ENCODE measurements at places on chromosomes 7 and 10.

DNA sequence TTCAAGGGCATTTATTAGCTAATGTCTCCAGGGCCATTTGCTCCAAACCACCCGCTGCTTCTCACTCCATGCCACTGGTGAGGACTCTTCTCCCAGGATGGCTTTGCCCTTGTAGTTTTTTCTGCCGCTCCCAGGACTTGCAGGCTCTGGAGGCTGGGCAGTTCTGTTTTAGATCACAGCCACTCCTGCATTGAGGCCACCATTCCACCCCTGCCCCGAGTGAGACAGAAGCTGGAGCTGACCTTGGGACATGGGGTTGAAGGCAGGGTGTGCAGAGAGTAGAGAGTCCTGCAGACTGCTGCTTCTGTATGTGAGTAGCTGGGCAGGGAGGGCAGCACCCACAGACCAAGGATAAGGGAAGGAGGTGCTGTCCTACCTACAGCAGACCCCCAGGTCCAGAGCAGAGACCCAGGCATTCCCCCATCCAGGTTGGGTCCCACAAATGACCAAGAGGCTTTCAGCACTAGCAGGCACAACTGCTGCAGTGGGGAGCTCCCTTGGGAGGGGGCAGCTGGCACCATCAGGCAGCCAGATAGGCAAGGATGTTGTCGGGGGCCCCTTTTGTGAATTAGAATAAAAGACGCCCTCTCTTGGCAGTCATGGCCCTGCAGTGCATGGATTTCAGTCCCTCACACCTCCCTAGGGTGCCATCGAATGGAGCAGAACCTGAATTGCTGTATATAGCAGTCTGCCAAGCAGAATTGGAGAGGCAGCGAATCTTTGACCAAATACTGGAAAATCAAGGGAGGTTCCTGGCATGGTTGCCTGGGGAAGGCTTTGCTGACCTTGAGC lies 22.7 kb upstream of the ADCYAP1R1 start:
- DNase-seq, result no peak

DNA sequence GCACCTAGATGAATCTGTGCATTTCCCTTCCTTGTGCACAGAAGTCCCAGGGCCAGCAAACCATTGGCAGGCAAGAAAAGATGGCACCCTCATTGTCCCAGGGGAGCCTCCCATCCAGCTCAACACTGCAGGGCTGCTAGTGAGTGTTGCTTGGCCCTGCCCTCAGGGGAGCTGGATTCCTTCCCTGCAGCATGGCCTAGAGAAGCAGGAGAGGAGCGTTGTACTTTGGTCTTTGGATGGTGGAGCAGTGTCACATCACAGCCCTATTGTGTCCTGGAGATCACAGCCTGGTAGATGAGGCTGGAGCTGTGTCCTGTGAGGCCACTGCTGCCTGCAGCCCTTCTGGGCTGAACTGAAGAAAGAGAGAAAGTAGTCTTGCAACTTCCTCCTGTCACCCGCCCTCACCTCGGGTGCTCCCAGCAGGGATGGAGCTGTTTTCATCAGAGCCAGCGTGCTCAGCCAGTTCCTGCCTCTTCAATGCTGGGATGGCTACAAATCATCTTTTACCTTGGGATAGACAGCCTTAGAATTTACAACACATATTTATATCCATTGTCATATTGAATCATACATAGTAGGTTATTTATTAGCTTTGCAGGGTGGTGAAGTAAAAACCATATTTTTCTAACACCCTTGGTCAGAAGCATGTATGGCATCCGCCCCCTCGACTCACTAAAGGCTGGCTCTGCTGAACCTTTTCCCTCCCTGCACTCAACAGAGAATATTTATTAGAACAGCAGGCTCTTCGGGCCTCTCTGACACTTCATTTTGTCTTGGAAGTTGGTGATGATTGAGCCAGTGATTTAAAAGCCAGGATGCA lies 43.1 kb upstream of the FAM180A start:
- DNase-seq, result no peak

DNA sequence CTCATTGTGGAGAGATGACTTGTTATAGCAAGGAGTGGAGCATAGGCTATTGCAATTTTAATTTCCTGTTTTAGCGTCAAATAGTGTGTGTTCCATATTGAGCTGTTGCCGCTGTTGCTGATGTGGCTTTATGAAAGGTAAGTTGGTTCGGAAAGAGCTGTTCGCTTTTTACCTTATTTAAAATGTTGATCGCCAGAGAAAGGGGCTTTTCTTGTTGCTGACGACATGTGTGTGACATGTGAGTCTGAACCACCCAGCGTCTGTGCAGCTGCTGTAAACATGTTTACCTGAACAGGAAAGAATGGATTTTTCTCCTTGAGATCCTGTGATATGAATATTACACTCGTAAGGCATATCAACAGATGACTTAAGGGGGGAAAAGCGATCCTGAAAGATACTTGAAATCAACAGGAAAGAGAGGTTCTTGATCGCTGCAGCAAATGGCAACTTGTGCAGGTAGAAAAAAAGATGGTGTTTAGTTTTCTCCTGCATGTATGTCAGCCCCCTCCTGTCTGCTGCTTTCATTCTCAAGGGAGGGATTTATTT lies 2.5 kb downstream of the ZEB1 start:
- no peak for DNase-seq

- no peak for DNase-seq
Measured at GRCh38 chr7:73966941-73967831, 60.8 kb upstream of the ELN start.

DNA sequence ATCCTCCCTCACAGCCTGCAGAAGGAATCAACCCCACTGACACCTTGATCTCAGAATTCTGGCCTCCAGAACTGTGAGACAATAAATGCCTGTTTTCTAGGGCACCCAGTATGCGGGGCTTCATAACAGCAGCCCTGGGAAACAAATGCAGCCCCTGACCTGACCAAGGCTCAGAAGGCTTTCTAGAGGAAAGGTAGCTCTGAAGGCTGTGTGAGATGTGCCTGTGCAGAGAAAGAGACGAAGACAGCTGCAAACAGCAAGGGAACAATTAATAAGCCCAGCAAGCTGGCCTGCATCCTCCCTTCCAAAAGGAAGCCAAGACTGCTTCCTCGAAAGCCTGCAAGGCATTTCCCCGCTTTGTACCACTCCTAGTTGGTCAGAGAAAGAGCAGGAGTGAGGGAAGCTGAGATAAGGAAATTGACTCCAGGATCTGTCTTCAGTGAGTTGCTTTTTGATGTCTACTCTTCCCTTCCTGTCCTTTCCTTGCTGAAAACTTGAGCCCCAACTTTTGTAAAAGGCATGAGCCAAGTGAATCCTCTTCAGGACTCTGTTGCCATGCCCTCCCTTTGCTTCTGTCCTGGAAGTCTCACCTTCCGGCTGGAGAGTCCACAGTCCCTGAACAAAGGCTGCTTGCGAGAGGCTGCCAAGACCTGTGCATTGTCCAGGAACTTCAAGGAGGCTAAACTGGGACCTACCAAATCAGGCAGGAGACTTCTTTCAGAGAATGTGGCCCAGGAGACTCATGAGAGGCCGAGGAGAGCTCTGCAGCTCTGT lies 71.2 kb upstream of the ARID5B start:
- no peak for DNase-seq

DNA sequence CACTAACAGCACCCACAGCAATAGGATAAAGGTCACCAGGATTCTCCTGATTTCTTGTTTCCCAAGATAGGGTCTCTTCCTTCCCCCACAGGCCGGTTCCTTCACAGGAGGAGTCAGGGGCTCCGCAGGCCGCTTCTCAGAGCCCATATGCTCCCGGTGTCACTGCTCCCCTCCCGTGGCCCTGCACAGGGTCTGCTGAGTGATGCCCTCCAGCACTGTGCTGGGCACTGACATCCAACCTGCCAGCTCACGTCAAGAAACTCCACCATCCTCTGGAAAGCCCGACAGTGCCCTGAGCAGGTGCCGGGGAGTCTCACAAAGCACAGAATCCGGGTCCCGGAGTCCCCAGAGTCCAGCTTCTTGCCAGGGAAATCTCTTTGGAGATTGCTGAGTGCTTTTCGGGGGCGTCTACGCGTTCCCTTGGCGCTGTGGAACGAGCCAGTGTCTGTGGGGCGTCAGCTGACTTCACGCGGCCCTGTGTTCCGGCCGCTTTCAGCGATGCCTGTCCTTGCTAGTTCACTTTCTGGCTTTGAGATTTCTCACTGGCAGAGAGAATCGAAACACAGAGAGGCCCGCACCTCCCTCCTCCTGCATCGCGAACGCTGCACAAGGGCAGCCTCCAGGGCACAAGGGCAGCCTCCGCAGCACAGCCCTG lies 567.5 kb downstream of the DNAJB6 start:
- DNase-seq, result no peak

DNA sequence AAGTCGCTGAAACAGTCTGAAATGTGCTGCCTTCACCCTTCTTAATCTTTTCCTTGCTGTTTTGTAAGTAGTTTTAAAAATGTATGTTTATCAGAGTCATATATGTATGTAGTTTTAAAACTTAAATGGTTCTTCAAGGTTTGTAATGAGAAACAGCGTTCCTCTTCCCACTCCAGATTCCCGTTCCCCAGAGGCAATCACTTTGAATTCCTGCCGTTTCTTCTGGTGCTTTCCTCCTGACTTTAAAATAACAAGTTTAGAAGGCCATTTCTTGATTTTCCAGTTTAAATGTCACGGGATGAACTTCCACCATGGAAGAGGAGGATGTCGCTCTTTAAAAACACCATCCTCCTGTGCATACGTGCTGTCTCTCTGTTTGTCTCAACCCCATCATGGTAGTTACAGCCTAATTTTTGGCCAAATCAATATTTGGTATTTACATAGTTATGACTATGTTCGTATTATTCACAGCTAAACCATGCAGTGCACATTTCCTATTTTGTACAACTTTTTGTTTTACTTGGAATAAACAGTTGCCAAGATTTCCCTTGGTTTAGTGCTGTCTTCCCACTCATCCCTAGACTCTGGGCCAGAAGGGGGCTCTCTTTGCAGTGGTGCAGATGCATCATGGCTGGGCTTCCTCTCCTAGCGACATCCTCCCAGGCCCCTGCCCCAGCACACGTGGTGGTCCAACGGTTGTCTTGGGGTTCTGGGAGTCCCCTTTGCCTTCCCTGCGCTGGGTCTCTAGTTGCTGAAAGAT lies 151.4 kb downstream of the PTPN20 start:
- DNase-seq, result no peak

- DNase-seq, result no peak
Measured at GRCh38 chr7:87874066-87874465, 2.1 kb downstream of the SLC25A40 start.

- DNase-seq, result no peak
Measured at GRCh38 chr10:79230328-79230830, 116.9 kb upstream of the PPIF start.

- no peak for DNase-seq
Measured at GRCh38 chr7:150964593-150965111, 13.5 kb downstream of the KCNH2 start.

DNA sequence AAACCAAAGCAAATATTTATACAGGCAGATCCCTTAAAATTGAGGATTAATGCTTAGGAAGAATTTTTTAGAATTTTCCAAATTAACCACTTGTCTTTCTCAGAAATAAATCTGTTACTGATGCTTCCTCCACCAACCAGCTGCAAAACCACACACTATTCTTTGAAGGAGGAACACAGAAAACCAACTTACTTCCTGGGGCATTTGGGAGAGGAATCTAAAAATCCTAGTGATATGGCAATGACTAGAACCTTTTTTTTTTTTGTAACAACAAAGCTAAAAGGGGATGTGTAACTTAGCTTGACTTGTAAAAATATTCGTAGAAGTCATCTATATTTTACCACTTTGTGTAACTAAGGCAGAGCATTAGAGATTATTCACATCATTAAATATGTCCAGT lies 5.1 kb upstream of the TM9SF3 start:
- DNase-seq, result no peak

- DNase-seq, result no peak
Measured at GRCh38 chr7:44572771-44573170, 937 bp downstream of the DDX56 start.
